ENCODE measurements at places on chromosomes 7 and 10.

DNA sequence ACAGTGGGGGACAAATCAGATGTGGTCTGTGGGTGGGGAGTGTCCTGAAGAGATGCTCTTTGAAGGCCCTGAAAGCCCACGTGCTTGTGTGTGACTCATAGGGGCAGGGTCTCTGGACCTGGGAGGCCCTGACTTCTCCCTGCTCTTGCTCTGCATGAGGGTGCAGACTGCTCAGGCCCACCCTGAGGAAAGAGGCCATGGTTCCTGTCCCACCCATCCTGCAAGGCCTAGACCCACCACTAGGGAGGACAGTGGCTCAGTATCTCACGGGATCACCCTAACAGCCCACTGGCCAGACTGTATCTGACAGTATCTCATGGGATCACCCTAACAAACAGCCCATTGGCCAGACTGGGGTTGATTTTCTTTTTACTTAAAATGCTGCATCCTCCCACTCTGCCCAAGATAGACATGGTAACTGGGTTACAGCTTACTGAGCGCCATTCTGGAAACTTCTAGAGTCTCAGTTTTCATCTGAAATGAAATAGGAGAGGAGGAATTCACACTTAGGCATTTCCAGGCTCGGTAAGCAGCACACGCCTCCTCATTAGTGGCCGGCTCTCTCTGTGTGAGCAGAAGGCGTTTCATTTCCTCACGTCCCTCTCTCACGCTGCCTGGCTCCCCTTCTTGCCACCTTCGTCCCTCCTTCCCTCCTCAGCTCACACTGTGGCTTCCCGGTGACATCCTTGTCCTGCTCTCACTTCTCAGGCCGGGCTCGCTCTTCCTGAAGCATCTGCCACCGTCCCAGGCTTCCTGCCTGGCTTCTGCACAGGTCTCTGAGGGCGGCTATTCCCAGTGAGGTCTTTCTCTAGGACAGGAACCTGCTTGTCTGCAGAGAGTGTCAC is 242.6 kb downstream of the GLRX3 start:
- DNase-seq: no peak

DNA sequence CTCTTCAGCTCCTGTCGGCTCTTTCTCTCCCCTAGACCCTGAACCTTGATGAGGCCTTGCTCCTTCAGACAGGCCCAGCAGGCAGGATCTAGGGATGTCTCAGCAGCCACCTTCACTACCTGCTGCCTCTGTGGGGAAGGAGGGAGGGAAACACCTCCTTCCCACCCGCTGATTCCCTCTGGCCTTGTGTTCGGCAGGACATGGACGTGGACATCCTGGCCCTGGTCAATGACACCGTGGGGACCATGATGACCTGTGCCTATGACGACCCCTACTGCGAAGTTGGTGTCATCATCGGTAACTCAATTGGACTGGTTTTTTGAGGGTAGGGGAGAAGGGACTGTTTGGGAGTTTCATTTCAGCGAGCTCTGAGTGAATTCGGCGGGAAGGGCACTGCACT is 20.3 kb downstream of the HKDC1 start:
- no peak for DNase-seq

- DNase-seq: no peak
Observed at GRCh38 chr7:44564606-44565005, 9.1 kb downstream of the DDX56 start.

DNA sequence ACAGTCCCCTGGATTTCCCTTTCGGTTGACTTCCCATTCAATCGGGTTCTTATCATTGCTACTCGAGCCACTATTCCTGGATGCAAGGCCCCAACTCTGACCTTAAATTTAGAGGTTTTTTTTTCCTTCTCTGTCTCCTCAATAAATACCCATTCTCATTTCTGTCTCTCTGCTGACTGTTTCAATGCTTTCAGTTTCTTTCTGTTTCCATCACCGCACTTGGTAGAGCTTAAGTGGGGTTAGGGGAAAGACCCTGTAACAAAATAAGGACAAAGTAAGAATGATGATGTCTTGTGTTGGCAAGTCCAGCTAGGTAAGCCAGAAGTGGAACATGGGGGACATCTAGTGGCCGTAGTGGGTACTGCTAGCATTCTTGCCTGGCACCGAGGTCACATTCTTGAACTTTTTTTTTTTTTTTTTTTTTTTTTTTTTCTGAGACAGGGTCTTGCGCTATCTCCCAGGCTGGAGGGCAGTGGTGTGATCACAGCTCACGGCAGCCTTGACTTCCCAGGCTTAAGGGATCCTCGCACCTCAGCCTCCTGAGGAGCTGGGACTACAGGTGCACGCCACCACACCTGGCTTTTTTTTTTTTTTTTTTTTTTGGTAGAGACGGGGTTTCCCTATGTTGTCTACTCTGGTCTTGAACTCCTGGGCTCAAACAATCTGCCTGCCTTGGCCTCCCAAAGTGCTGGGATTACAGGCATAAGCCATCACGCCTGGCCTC is 40.3 kb downstream of the ZC3HC1 start:
- DNase-seq: peak; percentile 38

Data from 8988T (cell line).